HT1080 (cell line): ENCODE measurements at places on chromosomes 13 and 19.
A peak's percentile ranks its signal among the peaks of the same experiment; 100 is the strongest.

- DNase-seq = no peak
Observed at GRCh38 chr13:102177431-102177830, 224.4 kb downstream of the FGF14 start.

DNA sequence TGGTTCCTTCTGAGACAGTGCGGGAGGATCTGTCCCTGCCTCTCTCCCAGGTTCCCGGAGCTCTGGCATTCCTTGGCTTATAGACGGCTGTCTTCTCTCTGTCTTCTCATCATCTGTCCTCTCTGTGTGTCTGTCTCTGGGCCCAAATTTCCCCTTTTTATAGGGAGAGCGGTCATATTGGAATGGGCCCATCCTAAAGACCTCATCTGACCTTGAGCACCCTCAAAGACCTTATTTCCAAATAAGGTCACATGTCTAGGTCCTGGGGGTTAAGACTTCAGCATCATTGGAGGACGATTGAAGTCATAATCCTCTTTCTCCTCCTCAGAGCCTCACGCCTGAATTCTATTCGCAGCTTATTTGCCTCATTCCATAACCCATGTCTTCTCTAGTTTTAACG is 98.4 kb downstream of the RAB20 start:
- DNase-seq = no peak

- peak; percentile 80 for DNase-seq
Observed at GRCh38 chr13:29908416-29909080, 58.1 kb upstream of the UBL3 start.

- no peak for DNase-seq
Observed at GRCh38 chr19:16026756-16027155, 49.5 kb upstream of the TPM4 start.

DNA sequence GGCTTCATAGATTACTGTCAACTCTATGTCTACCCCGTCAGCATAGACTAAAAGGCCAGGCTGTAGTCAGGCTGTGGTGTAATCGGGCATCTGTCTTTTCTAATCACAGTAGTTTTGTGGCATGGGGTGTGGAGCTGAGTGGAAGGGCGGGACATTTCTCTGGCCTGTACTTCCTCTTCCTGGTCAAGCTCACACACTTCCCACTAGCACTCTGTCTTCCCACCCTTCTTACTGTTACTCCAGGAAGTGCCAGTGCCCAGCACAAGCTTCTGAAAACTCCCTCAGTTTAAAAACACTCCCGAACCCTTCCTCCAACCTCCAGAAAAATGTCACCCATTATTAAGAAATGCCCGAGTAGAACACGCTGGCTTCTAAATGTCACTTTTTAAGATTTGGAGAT is 229.8 kb downstream of the KLF5 start:
- DNase-seq = no peak
